ENCODE measurements at places on chromosomes 6 and 20.
A peak's percentile ranks its signal among the peaks of the same experiment; 100 is the strongest.

DNA sequence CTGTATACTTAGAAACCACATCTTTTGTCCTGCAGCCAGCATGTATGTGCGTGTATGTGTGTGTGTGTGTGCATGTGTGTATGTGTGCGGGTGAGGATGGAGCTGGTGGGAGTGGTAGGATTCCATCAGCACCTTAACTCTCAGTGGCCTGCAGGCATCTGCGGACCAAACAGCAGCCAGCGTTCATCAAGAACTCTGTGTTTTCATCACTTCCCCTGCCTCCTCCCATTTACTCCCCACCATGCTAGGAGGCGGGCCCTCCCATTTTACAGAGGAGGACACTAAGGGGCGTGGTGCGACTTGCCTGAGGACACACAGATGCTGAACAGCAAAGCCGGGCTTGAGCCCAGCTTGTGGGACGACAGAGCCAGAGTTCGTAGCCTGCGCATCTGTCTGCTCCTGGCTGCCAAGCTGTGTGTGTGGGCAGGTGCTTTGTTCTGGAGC, 8.9 kb downstream of the VSTM2L start:
- peak; percentile 78 for DNase-seq

DNA sequence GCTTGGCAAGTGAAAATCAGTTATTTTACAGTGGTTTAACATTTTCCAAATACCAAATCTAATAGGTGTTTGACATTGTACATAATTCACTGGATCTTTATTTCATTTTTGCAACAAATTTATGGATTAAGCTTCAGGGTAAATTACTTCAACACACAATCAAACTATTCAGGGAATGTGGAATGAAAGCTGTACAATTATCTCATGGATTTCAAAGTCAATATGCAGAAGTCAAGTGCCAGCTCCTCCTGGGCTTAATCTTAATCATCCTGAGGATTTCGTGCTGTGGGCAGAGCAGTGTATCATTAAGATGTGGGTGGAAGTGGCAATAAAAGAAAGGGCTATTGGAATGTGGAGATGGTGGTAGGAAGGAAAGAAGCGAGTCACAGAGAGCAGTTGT, 548.8 kb downstream of the COL12A1 start:
- no peak for DNase-seq

DNA sequence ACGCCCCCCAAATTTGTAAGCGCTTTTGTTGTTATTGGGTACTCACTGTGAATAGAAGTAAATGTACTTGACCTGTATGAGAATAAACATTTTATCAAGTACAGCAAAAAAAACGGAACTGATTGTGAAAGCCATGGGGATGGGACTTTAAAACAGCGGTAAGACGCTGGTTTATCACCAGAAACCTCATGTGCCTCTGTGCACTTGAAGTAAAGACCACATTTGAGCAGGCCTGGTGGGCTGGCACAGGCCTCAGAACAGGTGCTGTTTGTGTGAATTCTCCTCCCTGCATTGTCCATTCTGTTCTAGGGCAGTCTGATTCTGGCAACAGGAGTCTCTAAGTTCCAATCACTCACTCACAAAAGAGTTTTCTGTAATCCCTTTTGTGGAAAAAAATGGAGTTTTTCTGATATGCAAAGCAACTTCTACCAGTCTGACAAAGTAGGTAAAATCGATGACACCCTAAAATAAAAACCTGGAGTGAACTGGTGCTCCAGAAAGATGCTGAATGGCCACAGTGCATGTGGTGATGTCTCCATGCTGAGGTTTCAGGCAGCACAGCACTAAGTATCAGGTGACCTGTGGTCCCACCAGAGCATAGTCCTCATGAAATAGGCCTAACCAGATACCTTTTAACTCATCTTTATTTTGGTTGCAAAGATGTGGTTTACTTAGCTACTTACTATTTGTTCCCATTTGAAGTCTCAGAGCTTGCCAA, 53.9 kb downstream of the STX7 start:
- DNase-seq: no peak

GRCh38 chr20:63315240-63315689, 22.3 kb downstream of the COL20A1 start:
- DNase-seq: no peak

GRCh38 chr6:11830105-11830504, 51.5 kb upstream of the ADTRP start:
- DNase-seq: no peak

DNA sequence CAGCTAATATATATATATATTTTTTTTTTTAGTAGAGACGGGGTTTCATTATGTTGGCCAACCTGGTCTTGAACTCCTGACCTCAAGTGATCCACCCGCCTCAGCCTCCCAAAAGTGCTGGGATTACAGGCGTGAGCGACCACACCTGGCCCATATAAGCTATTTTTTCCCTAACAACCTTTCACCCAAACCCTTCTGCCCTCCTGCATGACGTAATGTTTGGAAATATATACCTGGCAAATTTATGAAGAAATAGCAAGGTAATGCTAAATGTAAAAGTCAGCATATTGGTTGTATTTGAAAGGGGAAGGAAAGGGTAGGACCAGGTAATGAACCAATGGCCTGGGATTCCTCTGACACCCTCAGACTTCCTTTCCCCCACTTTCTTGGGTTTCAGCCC, 325.5 kb upstream of the ARID1B start:
- no peak for DNase-seq

DNA sequence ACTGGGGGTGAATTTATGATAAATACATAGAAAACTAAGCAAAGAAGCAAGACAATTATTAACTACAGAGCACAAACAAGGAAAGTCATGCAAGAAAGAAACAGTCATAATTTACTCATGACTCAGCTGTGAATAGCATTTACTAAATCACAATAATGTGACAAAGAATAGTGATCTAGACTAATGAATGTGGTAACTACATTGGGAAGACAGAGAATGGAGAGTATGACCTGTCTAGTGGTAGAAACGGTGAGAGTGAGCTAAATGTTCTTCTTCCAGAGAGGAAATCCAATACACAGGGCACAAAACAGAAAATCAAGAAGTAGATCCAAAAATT, 153.5 kb upstream of the DST start:
- DNase-seq: no peak

GRCh38 chr6:33191383-33192104, 723 bp downstream of the COL11A2 start:
- DNase-seq: no peak

GRCh38 chr6:80527552-80528052, 421.1 kb downstream of the BCKDHB start:
- DNase-seq: no peak

DNA sequence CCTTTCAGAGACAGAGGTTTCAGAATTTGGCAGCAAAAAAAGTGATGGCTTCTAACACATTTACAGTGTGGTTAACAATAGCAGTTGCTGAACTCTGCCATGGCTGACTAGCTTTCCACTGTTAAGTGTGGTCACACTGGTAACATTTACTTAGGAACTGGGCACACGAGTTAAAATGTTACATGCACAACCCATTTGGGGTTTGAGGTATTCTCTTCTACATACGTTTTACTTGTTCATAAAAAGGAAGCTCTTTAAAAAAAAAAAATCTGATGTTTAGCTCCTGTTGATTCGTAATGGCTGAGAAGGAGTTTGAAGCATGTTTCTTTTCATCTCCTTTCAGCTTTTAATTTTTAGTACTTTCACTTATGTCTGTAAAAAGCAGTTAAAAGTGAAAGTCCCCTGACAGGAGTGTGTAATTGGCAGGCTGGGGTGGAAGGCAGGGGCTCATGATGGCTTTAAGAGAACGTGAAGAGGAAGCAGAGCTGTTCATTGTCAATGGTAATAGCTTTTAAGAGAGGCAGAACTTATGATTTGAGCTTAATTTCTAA, 245.9 kb downstream of the FARS2 start:
- DNase-seq: no peak

- DNase-seq: no peak
Measured at GRCh38 chr20:58538752-58539151, 23.6 kb upstream of the APCDD1L start.

DNA sequence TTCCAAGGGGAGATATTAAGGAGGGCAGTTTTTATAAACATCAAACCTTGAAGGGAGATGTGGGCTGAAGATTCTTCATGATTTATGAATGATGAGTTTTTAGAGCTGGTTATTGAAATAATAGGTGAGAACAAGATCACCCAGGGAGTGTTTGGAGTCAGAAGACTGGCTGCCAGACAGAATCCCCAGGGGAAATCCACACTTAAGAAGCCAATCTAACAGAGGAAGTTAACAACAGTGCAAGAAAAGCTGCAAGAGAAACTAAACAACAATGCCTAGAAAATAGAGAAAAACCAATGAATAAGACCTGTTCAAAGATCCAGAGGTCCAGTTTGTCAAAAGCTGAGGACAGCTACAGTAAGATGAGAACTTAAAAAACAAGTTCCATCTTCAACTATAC, 167.9 kb upstream of the MAN1A1 start:
- DNase-seq: no peak
